Activated T-cell treated with anti-CD3 and anti-CD28 coated beads, Interleukin-2, amount 50 U/mL, for 48 hours (primary cell): ENCODE measurements at places on chromosomes 3 and 15.

- no peak for DNase-seq
Observed at GRCh38 chr15:65558336-65558735, 28.1 kb downstream of the HACD3 start.

- DNase-seq: no peak
Observed at GRCh38 chr3:179871782-179872181, 165.0 kb downstream of the PEX5L start.

- DNase-seq: no peak
Observed at GRCh38 chr3:66819993-66820501, 178.1 kb upstream of the KBTBD8 start.

- DNase-seq: no peak
Observed at GRCh38 chr3:179921500-179921899, 115.2 kb downstream of the PEX5L start.

- DNase-seq: peak; percentile 90
Observed at GRCh38 chr3:23999012-23999641, 54.0 kb downstream of the NR1D2 start.

DNA sequence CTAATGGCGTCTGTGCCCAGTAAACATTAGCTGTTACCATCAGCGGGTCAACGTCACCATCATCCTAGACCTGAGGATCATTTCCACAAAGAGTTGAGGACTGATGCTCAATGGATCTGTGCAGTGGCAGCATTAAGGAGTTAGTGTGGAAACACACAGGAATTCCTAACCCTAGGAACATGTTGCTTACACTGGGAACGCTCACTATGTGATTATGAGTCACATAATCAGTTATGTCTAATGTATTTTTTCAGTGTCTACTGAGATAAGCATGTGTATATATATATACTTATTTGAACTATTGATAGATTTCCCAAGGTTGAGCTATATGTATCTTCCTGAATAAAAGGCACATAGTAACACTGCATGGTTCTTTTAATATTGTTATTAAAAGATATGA is 19.0 kb downstream of the ARNT2 start:
- no peak for DNase-seq

DNA sequence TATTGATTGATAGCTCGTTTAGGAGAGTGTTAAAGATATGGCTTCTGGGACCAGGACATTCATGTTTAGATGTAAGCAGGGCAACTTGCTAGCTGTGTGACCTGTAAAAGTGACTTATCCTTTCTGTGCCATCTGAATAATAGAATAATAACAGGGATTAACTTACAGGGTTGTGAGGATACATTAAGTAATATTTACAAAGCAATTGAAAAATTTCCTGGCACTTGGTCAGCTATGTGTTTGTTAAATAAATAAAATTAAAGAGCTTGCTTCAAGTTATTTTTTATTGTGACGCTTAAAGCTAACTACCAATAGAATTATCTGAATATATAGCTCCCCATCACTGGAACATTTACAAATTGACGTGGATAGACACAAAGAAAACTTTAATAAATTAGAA is 287.9 kb upstream of the CDIN1 start:
- no peak for DNase-seq

DNA sequence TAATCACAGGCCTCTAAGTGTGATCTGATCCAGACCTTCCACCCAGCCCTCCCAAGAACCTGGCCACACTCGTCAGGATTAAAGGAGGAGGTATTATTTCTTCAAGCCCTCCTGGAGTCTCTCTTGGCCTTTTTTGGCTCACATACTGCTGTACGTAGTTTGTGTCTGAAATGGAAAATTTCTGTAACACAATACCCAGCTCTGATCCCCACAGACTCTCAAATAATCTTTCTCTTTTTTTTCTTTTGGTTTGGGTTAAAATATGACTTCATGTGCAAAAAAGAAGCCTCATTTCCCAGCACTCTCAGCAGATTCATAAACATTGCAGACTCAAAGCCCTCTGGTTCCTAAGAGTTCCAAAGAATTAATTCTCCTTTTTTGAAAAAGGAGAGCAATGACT is 96.5 kb upstream of the PHLDB2 start:
- no peak for DNase-seq

GRCh38 chr3:46585799-46586693 is 19.9 kb upstream of the LRRC2 start:
- DNase-seq: no peak

- no peak for DNase-seq
Observed at GRCh38 chr3:61861410-61861809, 300.0 kb downstream of the PTPRG start.

GRCh38 chr3:71415681-71416122 is 167.8 kb downstream of the FOXP1 start:
- no peak for DNase-seq

DNA sequence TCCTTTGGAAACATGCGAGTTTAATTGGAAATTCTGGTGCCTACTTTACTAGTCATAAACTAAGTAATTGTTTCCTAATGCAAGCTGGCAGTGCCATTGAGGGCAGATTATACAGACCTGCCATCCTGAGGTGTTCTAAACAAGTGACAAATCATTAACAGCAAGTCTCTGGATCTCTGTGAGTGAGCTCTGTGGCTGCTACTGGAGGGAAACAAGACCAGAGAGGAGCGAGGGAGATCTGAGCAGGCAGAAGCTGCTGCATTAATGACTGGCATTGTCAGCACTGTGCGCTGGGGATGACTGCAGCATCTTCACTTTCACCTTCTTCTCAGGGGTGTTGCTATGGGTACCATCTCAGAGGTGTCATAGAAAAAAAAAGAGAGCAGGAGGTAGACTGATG is 308.4 kb upstream of the DPH6 start:
- no peak for DNase-seq

DNA sequence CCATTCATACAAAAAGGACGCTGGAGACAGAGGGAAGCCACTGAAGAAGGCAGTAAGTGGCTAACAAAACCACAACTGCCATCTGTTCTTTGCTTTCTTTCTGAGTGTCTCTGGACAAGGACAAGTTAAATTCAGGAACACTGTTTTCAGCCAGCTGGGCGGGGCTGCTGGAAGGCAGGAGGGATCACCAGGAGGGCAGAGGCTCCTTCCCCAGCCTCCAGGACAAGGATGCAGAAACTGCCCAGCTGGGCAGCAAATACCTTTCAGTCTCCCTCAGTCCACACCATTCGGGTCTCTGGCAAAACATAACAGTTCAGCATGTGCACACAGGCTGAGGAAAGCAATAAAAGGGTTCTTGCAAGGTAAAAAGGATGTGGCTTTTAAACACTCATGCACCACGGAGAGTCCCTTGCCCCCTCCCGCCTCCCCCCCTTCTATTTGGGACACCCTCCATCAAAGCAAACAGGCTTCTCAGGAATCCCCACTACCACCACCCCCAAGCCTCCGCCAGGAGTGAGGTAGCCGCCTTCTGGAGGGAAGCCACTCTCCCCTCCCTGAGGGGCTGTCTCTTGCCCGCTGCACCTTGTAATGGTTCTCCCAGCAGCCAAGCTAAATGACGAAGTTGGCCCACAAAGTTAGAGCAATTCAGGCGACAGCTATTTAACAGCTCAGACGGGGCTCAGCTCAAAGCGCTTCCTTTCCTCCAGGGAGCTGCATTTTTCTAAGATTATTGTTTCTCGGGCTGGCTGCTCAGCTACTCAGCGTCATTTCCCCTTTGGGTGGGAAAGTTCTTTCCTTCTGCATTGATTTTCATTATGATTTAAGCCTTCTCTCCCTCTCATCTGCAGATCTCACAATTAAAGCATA is 3.8 kb downstream of the HEG1 start:
- peak; percentile 76 for DNase-seq

DNA sequence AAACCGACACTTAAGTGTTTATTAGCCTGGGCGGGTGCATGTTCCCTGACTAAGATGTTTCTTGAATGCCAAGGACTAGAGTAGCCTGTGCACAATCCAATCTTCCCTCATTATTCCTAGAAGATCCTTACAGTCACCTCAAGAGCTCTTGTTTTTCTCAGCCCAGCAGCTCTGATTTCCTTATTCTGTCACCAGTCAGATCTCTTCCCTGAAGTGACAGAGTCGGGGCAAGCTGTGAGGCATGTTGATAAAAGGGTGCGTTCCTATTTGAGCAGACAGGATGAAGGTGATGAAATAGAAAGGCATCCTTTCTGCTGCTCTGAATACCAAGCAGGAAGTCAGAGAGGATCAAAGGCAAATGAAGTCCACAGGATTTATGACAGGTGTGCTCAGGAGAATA is 125.6 kb upstream of the MCTP2 start:
- no peak for DNase-seq

DNA sequence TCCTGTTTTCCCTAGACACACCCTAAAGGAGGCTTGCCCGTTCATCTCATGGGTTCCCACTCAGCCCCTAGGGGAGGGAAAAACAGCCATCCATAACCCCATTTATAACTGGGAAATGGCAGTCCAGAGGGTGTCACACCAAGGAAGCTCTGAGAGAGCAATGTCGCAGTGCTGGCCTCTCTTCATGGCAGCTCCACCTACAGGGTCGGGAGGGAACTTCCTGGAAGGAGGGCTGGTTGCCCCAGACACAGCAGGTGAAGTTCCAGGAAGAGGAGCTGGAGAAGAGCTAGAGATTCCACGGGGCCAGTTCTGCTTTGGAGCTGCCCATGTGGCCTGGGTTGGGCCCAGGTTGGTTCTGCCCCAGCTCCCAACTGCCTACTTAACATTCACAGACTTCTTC is 22.3 kb upstream of the LINGO1 start:
- no peak for DNase-seq

- DNase-seq: peak; percentile 67
Observed at GRCh38 chr3:197736010-197736490, 654 bp downstream of the RUBCN start.

- DNase-seq: no peak
Observed at GRCh38 chr3:80439490-80439889, 671.7 kb upstream of the ROBO1 start.

- DNase-seq: no peak
Observed at GRCh38 chr15:85755471-85755870, 39.3 kb downstream of the KLHL25 start.

- no peak for DNase-seq
Observed at GRCh38 chr3:101065962-101066361, 72.7 kb upstream of the ABI3BP start.

DNA sequence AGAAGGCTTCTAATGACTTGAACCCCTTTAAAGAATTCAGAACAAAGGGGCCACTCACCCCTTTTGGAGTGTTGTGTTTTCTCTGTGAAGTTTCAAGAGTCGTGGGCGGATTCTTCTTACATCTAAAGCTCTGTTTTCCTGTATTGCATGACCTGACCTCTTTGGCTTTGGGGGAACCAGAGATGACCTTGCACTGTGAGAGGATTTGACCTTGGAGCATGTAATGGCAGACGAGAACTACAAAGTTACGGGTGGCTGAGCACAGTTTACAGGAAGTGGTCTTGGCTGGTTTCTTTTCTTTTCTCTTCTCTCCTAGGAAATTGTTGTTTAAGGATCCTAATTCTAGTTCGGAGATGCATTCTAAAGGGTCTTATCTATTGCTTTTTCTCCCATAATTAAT is 6.2 kb upstream of the BDH1 start:
- DNase-seq: no peak

DNA sequence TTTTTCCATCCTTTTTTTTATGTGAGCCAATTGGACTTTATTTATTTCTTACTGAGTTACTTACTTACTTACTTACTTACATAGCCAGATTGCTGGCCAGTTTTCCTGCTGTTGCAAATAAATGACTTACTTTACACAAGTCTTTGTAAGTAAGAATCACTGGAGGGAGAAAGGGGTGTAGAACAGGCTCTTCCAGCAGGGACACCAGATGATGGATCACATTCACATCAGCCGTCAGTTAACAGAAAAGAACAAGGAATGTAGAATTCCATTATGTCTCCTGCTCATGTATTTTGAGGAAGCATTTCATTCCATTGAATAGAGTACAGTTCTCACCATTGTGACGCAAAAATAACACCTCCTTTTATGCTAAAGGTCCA is 188.6 kb downstream of the FNDC3B start:
- DNase-seq: no peak

DNA sequence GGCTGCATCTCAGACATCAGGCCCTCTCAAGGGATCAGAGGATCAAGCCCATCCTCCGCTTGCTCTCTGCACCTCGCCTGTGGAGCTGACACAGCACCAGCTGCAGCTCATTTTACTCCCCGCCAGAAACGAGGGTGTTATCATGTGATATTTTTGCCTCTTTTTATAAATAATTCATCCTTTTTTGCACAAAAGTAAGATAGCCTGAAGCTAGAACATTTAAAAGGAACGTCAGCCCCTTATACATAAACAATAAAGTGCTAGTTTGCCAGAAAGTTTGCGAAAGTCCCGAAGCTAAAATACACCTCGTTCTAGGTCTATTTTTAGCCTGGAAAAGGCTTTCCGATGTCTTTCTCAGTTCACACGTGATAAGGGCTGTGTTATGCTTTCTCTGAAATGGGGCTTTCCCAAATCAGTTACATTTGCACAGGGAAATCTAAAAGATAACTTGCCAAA is 9.6 kb upstream of the FAM174B start:
- no peak for DNase-seq

- no peak for DNase-seq
Observed at GRCh38 chr3:12393894-12394293, 90.4 kb upstream of the TSEN2 start.

DNA sequence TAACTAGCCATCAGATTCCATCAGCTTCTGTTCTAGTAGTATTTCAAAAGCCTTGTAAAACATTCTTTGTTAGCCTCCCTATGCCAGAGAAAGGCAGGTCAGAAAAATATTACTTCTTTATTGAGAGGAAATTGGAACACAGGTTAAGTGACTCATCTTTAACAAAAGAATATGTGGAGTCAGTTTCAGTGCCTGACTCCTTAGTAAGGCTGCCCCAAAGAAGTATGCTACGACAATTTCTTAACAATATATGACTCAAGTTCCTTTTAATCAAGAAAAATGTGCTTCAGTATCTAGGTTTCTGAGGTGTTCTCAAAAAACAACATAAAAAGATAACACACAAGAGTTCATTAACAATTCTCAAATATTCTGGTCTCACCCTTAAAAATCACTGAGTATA is 139.2 kb downstream of the VPS13C start:
- DNase-seq: no peak

GRCh38 chr3:189806171-189806951 is 175.2 kb downstream of the TP63 start:
- no peak for DNase-seq

GRCh38 chr3:3127432-3128010 is 781 bp downstream of the TRNT1 start:
- peak; percentile 59 for DNase-seq

DNA sequence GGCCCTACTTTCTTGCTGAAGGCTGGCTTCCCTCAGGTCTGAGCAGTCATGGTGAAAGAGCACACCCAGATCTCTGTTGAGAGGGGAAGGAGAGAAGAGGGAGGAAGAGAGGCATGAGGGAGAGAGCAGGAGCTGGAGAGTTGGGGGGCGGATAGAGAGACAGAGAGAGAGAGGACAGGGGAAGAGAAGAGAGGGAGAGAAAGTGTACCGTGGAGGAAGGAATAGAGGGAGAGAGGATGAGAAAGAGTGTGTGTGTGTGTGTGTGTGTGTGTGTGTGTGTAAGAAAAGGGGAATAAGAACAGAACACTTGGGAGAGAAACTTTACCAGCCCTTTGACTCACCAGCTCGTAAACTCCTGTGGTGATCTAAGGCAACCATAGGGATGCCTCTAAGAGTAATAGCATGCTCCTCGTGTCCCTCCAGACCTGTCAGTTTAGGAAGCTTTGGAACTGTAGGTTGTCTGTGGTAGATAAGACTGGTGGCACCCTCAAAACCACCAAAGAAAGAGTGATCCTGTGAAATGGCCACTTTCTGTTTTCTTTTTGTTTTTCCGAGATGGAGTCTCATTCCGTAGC is 18.2 kb downstream of the ZNF592 start:
- peak; percentile 9 for DNase-seq
